CD4-positive, alpha-beta T cell treated with Interleukin-21 for 1 hour (primary cell): ENCODE measurements at places on chromosomes 3 and 15.

DNA sequence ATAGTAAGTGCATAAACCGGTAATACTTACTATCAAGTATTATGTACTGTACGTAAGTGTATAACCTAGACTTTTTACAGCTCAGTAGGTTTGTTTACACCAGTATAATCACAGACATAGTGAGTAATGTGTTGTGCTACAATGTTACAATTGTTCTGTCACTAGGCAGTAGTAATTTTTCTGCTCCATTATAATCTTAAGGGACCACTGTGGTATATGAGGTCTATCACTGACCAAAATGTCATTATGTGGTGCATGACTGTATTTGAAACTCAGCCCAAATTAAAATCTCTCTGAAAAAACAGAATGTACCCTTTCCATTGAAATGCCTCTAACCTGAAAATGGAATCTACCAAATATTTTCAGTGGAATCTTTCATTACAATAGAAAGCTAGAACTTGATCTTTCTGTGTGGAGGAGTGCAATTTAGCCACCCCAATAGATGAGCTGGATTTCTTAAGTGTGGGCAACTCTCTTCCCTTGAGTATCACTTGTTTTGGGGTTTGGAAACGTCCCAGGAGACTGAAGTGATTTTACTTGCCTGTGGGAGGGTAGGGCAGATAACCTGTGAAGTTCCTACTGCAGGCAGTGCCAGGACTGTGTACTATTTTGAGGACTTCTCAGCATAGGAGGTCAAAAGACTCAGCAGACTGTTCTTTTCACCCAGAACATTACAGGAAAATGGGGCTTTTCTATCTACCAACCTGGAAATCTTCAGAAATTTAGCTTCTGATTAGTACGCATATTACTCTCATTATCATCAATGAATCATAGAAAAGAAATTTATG is 50.9 kb downstream of the FAM98B start:
- no peak for DNase-seq

GRCh38 chr3:78273326-78273725 is 1233.4 kb downstream of the ROBO2 start:
- no peak for DNase-seq

- DNase-seq, result no peak
Measured at GRCh38 chr3:155332716-155333115, 39.2 kb upstream of the STRIT1 start.

DNA sequence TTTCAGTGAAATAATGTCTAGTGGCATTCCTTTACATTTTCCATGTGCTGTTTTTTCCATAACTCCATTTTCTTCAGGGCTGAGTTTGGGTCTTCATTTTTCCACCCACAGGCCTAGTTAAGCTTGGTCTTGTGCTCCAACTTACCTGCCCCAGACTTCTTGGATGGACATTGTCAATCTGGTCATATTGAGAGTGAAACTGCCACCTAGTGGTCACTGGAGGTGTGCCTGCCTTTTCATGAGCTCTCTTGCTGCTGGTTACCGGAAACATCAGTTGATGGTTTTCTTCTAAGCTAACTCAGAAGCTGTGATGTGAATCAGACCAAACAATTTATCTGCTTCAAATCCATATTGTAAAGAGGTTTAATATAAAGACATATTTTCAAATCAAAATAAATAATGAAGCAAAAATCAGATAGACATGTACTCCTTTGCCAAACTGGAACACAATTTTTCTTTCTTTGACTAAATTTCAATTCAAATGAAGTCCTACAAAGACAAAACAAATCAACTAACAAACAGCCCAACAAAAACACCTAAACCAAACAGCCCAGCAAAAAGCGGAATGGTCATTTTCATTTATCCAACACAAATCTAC is 135.1 kb upstream of the RASGRP1 start:
- DNase-seq, result peak; percentile 82

GRCh38 chr3:58392181-58392580 is 41.5 kb downstream of the PDHB start:
- no peak for DNase-seq

DNA sequence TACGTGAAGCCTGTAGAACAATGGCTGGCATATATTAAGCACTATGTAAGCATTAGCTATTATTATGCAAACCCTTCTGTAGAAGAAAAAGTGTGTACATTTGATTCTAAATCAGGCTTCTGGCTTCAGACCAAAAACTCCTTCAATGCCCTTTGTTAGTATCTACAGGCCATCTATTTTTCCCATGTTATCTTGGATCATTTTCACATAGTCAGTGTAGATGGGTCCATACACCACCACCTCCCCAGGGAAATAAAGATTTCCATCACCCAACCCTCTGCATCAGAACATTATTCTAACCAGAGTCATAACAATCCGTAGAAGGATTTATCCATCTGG is 8.0 kb upstream of the KLHL6 start:
- DNase-seq, result no peak
